ENCODE measurements at places on chromosomes 4 and X.

GRCh38 chrX:28015993-28016392 is 34.7 kb upstream of the DCAF8L1 start:
- no peak for DNase-seq

DNA sequence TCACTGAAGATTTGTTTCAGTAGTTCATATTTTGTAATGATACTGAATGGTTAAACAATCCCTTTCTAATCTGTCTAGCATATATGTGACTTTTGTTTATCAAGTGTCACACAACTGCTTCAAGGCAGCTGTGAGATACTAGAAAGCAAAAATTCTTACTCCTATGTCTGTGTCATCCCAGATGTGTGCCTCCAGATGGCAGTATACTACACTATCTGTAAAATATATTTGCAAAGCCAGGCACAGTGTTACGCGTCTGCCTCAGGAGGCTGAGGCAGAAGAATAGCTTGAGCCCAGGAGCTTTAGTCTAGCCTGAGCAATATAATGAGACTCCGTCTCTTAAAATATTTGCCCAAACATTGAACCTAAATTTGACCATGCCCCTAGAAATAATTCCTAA is 4.0 kb downstream of the NUDT10 start:
- DNase-seq = no peak

GRCh38 chr4:142705820-142706219 is 140.3 kb downstream of the INPP4B start:
- no peak for DNase-seq

DNA sequence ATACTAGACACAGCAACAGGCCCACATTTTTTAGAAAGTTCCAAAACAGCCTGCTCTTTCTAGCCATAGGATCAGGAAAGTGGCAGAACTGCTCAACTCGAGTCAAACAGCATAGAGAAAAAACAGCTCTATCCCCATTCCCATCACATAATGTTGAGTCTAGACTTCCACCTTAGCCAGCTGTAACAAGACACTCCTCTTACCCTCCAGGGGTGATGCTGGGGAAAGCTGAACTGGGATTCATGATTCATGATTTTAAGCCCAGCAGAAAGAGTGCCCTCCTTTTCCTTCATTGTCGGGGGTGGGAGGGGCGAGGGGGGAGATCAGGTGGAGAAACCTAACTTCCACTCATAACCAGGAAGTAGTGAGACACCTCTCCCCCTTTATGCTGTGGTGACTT is 86.1 kb downstream of the CENPC start:
- DNase-seq = no peak

DNA sequence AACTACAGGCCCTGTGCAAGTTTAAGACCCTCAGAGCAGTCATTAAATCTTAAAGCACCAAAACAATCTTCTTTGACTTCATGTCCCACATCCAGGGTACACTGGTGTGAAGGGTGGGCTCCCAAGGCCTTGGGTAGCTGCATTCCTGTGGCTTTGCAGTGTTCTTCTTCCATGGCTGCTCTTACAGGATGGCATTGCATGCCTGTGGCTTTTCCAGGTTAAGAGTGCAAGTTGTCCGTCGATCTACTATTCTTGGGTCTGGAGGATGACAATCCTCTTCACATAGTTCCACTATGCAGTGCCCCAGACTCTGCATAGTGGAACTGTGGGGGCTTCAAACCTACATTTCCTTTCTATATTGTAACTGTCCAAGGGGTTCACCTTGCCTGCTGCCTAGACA is 494.5 kb downstream of the CFAP47 start:
- DNase-seq = no peak
